ENCODE measurements at places on chromosomes 4 and X. TPM values are rescaled to one million over a fixed set of nuclear protein-coding genes. Genes with fewer than 3 reads are reported as not detected.

The L1CAM gene
- 9.6 TPM for total RNA-seq

The SMIM10 gene
- 13.8 TPM for total RNA-seq

The ABCG2 gene
- 7.4 TPM for total RNA-seq

The CD38 gene
- total RNA-seq, result 1.2 TPM

The F8A2 gene
- not detected for total RNA-seq

GRCh38 chr4:52861171-52861823 lies 820 bp upstream of the RASL11B start:
- H3K27me3 ChIP-seq, result no peaks in the 10 kb centered on the region
- H3K27ac ChIP-seq, result peak overlapping the region; percentile 45
- no peak for DNase-seq

DNA sequence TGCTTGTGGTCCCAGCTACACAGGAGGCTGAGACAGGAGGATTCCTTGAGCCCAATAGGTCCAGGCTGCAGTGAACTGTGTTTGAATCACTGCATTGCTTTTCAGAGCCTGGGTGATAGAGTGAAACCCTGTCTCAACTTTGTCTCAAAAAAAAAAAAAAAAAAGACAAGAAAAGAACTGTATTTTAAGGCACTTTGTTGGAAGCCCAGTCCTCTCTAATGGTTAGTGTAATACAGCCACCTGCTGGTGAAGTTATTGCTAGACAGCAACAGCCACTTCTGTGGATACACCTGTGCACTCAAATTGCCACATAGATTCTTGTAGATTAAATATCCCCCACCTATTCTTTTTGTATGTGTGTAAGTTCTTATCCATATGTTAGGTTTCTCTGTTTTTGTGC lies 10.1 kb upstream of the FGG start:
- no peak overlapping the region for H3K27ac ChIP-seq
- no peak for DNase-seq
- no peaks in the 10 kb centered on the region for H3K36me3 ChIP-seq
- H3K4me3 ChIP-seq, result no peak overlapping the region
- H3K27me3 ChIP-seq, result no peaks in the 10 kb centered on the region

DNA sequence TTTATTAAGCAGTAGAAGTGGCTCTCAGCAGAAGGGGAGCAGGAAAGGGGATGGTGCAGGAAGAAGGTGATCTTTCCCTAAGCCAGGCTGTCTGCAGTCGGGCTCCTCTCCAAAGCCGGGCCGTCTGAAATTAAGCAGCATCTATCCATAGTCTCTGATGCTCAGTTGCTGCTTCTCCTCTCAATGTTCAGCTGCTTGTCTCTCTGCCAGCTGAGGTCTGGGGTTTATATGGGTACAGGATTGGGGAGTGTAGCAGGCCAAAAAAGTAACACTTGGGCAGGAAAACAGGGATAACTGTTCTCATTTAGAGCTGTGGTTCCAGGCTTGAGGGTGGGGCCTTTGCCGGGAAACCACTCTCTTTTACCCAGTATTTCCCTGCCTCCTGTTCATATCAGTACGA lies 39.2 kb upstream of the CCKAR start:
- no peaks in the 10 kb centered on the region for H3K27me3 ChIP-seq
- no peak overlapping the region for H3K4me3 ChIP-seq
- H3K36me3 ChIP-seq, result no peaks in the 10 kb centered on the region
- no peaks in the 10 kb centered on the region for H3K4me1 ChIP-seq
- DNase-seq, result no peak
- no peak overlapping the region for H3K27ac ChIP-seq

GRCh38 chrX:123771449-123772064 lies 38.7 kb upstream of the THOC2 start:
- no peak overlapping the region for H3K27ac ChIP-seq
- H3K4me1 ChIP-seq, result no peaks in the 10 kb centered on the region
- no peak overlapping the region for H3K4me3 ChIP-seq
- H3K36me3 ChIP-seq, result no peaks in the 10 kb centered on the region
- no peaks in the 10 kb centered on the region for H3K27me3 ChIP-seq

DNA sequence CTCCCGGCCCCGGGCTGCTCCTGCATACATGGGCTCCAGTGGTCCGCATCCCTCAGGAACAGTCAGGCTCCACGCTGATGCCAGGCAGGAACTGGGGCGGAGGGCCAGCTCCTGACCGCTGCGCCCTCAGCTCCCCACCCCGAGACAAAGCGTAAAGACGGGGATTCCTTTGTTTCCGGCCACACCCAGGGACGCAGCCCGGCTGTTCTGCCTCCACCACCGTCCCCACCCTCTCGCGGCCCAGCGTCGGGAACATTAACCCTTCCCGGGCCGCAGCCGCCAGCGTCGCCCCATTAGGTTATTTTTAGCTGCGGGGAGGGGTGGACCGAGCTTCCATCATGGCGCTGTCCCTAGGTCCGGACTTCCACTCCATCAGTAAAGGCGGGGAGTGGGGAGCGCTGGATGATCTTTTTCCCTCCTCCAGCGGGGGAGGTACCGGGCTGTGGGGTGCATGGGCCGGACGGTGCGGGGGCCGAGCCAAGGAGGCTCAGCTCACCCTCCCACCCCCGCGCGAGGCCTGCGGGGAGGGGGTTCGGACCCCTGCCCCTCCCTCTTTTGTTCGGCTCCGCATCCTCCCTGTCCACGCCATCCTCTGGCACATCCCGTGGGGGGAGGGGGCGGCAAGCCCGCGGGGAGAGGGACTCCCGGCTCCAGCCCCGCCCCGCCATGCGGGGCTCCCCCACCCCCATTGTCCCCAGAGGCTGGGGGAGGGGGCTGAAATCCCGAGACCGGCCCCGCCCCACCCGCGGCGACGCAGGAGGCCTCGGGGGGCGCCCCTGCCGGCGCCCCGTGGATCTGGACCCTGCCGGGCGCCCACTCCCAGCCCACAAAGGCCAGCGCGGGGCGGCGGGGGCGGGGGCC lies 5.3 kb downstream of the CRMP1 start:
- no peaks in the 10 kb centered on the region for H3K36me3 ChIP-seq
- peaks cover 16% of the 10 kb centered on the region for H3K27me3 ChIP-seq
- no peak for DNase-seq
- H3K4me1 ChIP-seq, result peaks cover 33% of the 10 kb centered on the region

DNA sequence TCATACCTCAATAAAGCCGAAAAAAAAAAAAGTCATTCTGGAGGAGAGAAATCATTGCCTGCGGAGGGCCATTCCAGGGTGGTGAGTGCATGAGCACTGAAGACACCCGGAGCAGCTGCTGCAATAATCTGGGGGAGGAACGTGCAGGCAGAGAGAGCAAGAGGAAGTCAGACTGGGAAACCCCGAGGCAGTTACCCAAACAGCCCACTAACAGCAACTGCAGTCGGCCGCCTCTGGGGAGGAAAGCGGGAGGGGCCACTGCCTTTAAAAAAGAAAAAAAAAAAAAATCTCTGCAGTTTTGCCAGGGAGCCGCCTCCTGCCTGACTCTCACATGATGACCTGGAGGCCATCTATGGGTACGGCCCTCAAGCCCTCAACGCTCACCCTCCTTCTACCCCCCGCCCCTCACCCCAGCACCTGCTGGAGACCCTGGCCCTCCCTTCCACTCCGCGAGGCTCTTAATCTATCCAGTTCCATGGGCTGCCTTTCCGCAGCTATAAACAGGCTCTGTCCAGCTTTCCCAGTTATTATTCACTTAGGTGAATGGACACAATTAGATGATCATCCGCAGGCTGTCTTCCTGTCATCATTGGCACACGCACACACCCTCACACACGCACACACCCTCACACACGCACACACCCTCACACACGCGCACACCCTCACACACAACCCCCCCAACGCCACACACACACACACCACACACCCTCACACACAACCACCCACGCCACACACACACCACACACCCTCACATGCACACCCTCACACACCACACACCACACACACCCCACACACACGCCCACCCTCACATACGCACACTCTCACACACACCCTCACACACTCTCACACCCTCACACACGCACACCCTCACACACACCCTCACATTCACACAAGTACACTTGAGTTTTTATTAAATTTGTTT lies 3.4 kb upstream of the AVPR2 start:
- H3K4me1 ChIP-seq, result peaks cover 18% of the 10 kb centered on the region
- H3K27ac ChIP-seq, result no peak overlapping the region
- no peak overlapping the region for H3K4me3 ChIP-seq
- H3K27me3 ChIP-seq, result no peaks in the 10 kb centered on the region
- H3K36me3 ChIP-seq, result no peaks in the 10 kb centered on the region

- no peak for DNase-seq
- peaks cover 28% of the 10 kb centered on the region for H3K4me1 ChIP-seq
- H3K27me3 ChIP-seq, result no peaks in the 10 kb centered on the region
- H3K36me3 ChIP-seq, result no peaks in the 10 kb centered on the region
- H3K4me3 ChIP-seq, result no peak overlapping the region
Measured at GRCh38 chr4:7335344-7336066, 99.2 kb downstream of the PSAPL1 start.

GRCh38 chr4:91502365-91502764 lies 801.4 kb upstream of the GRID2 start:
- H3K36me3 ChIP-seq, result no peaks in the 10 kb centered on the region
- no peak overlapping the region for H3K4me3 ChIP-seq
- H3K27me3 ChIP-seq, result no peaks in the 10 kb centered on the region
- DNase-seq, result no peak

GRCh38 chr4:144501231-144501780 lies 144.7 kb upstream of the HHIP start:
- no peak for DNase-seq
- H3K27ac ChIP-seq, result no peak overlapping the region
- H3K36me3 ChIP-seq, result no peaks in the 10 kb centered on the region
- no peaks in the 10 kb centered on the region for H3K27me3 ChIP-seq

GRCh38 chr4:115090483-115091075 lies 22.8 kb downstream of the NDST4 start:
- no peak overlapping the region for H3K27ac ChIP-seq
- no peaks in the 10 kb centered on the region for H3K36me3 ChIP-seq
- H3K4me3 ChIP-seq, result no peak overlapping the region
- no peaks in the 10 kb centered on the region for H3K27me3 ChIP-seq
- H3K4me1 ChIP-seq, result no peaks in the 10 kb centered on the region

GRCh38 chr4:171846232-171846631 lies 33.0 kb downstream of the GALNTL6 start:
- no peak overlapping the region for H3K27ac ChIP-seq
- DNase-seq, result no peak
- H3K4me3 ChIP-seq, result no peak overlapping the region
- no peaks in the 10 kb centered on the region for H3K4me1 ChIP-seq
- H3K36me3 ChIP-seq, result no peaks in the 10 kb centered on the region

GRCh38 chr4:47187608-47188007 lies 156.2 kb downstream of the GABRB1 start:
- H3K36me3 ChIP-seq, result no peaks in the 10 kb centered on the region
- no peak for DNase-seq
- no peak overlapping the region for H3K4me3 ChIP-seq
- no peak overlapping the region for H3K27ac ChIP-seq
- H3K4me1 ChIP-seq, result no peaks in the 10 kb centered on the region

GRCh38 chr4:38745881-38746280 lies 36.9 kb downstream of the TLR10 start:
- no peak overlapping the region for H3K27ac ChIP-seq
- H3K4me3 ChIP-seq, result no peak overlapping the region
- H3K27me3 ChIP-seq, result no peaks in the 10 kb centered on the region
- DNase-seq, result no peak

GRCh38 chrX:26557691-26558321 lies 341.8 kb downstream of the MAGEB5 start:
- no peaks in the 10 kb centered on the region for H3K27me3 ChIP-seq
- no peaks in the 10 kb centered on the region for H3K36me3 ChIP-seq
- DNase-seq, result no peak
- H3K4me1 ChIP-seq, result no peaks in the 10 kb centered on the region
- H3K4me3 ChIP-seq, result no peak overlapping the region

GRCh38 chr4:174592985-174593335 lies 70.7 kb upstream of the HPGD start:
- H3K27me3 ChIP-seq, result no peaks in the 10 kb centered on the region
- DNase-seq, result no peak
- no peak overlapping the region for H3K4me3 ChIP-seq
- H3K4me1 ChIP-seq, result no peaks in the 10 kb centered on the region
- H3K27ac ChIP-seq, result no peak overlapping the region

GRCh38 chrX:137354851-137355250 lies 211.1 kb upstream of the ZIC3 start:
- H3K4me3 ChIP-seq, result no peak overlapping the region
- no peaks in the 10 kb centered on the region for H3K27me3 ChIP-seq
- no peaks in the 10 kb centered on the region for H3K36me3 ChIP-seq
- H3K4me1 ChIP-seq, result no peaks in the 10 kb centered on the region

- no peak overlapping the region for H3K27ac ChIP-seq
- no peak for DNase-seq
- H3K4me1 ChIP-seq, result peaks cover 17% of the 10 kb centered on the region
- H3K27me3 ChIP-seq, result no peaks in the 10 kb centered on the region
- no peak overlapping the region for H3K4me3 ChIP-seq
- no peaks in the 10 kb centered on the region for H3K36me3 ChIP-seq
Measured at GRCh38 chr4:165335163-165335703, 7.8 kb downstream of the MSMO1 start.

GRCh38 chr4:56134266-56134665 lies 185.5 kb downstream of the CEP135 start:
- no peak overlapping the region for H3K27ac ChIP-seq
- no peaks in the 10 kb centered on the region for H3K4me1 ChIP-seq
- no peaks in the 10 kb centered on the region for H3K36me3 ChIP-seq
- H3K27me3 ChIP-seq, result no peaks in the 10 kb centered on the region
- no peak overlapping the region for H3K4me3 ChIP-seq
- no peak for DNase-seq

DNA sequence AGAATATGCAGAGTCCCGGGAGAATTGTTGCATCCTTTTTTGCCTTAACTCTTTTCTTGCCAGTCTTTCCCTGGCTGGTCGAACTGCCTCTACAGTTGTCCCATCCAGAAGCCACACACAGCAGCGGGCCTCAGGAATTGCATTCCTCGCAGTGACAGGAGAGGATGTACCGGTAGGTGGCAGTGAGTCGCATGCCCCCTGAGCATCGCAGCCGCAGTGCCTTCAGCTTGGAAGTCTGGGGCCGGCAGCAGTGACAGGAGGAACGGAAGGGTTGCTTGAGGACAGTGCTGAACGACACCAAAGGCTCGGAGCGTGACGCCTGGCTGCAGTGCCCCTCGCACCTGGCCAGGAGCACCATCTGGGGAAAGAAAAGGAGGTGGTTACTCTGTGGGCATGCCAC lies 23.5 kb downstream of the NDP start:
- no peak overlapping the region for H3K27ac ChIP-seq
- no peaks in the 10 kb centered on the region for H3K36me3 ChIP-seq
- DNase-seq, result no peak

- H3K27me3 ChIP-seq, result no peaks in the 10 kb centered on the region
- no peak for DNase-seq
- H3K4me3 ChIP-seq, result no peak overlapping the region
- no peaks in the 10 kb centered on the region for H3K36me3 ChIP-seq
- no peak overlapping the region for H3K27ac ChIP-seq
Measured at GRCh38 chrX:155020591-155020990, 1.9 kb downstream of the F8 start.
